ENCODE measurements at places on chromosomes 7 and 10. TPM values are rescaled to one million over a fixed set of nuclear protein-coding genes. Genes with fewer than 3 reads are reported as not detected.

The OPN1SW gene
- not detected for total RNA-seq

The YAE1 gene
- 13.0 TPM for total RNA-seq

DNA sequence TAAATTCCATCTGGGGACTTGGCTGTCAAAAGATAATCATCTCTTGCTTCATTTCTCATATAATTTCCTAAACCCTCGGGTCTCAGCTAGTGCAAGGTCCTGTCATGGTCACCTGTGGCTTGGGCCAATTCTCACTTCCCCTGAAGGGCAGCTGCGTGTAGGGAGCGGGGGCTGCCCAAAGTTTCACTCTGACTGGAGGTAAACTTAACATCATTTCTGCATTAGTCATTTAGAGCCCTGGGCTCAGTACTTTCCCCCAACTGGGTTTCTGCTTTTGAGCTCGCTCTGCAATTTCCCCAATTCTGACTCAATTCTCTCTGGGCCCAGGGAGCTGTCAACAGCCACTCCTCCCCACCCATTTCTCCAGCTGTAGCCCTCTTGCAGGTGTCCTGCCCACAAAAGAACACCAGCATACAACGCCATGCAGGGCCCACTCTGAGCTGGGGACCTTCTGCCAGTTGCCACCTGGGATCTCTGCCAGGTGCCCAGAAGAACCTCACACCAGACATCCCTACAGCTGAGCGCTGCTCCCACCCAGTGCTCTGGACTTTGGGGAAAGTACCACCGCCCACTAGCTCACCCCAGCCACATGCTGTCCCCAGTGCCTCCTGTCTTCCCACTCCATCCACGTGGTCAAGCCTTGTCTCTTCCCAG lies 37.9 kb downstream of the VOPP1 start:
- no peak for DNase-seq

- DNase-seq, result no peak
These were observed 89.6 kb downstream of the PRKAG2 start for GRCh38 chr7:151787348-151787747.

GRCh38 chr10:47247148-47248059 lies 52.6 kb upstream of the GDF10 start:
- DNase-seq, result no peak

DNA sequence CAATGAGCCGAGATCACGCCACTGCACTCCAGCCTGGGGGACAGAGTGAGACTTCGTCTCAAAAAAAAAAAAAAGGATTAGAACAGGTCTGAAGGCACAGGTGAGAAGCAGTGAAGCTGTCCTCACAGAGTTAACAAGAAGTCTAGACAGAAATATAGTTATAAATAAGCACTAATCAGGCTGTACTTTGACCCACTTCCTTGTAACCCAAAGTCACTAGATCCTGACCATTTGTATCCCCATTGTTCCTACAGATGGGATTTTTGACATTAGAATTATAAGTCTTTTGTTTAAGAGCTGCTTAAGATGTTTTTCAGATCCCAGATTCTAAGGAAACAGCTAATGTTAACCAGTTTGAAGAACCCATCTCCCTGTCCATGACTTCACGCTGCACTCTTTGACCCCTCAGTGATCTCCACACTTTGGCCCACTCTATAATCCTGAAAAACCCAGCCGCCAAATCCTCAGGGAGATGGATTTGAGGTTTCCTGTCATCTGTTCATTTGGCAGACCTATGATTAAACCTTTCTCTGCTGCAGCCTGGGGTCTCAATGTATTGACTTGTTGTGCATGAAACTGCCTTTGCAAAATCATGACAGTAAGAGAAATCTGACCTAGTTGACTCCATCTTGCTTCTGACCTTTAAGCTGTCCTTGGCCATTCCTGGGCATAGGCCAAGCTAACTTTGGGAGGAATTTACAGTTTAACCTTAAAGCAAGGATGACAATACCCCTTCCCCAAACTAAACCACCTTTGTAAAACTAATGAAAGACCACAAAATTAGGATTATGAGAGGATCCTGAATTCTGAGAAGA lies 11.4 kb downstream of the SSMEM1 start:
- no peak for DNase-seq

DNA sequence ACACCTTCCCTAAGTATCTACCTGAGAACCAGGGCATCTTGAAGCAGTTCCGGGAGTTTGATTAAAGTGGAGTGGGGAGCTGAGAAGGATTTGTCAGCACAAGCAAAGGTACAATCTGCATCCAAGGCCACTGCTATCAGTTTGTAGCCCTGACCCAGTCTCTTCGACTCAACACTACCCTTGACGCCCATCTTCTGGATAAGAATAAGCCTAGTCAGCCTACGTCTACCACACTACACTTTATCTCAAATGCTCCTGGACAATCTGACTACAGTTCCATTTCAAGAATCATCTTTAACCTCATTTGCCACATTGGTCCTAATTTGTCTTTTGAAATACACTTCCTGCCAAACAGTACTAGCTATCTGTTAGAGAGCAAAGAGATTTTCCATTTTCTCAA lies 134.1 kb upstream of the C1GALT1 start:
- DNase-seq, result no peak

DNA sequence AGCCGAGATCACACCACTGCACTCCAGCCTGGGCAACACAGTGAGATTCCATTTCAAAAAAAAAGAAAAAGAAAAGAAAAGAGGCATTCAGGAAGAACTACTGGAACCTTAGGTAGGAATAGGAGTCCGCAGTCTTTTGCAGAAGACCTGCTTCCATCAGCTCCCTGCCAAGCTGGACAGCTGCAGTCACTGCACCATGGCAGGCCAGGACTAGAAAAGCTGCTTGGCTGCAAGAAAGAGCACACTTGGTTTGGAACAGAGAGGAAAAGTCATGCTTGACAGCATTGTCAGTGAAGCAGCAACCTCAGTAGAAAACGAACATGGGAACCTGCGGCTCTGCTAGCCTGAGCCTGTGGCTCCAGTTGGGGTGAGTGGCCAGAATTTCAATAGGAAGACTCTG lies 104.3 kb downstream of the MARCHF5 start:
- no peak for DNase-seq

DNA sequence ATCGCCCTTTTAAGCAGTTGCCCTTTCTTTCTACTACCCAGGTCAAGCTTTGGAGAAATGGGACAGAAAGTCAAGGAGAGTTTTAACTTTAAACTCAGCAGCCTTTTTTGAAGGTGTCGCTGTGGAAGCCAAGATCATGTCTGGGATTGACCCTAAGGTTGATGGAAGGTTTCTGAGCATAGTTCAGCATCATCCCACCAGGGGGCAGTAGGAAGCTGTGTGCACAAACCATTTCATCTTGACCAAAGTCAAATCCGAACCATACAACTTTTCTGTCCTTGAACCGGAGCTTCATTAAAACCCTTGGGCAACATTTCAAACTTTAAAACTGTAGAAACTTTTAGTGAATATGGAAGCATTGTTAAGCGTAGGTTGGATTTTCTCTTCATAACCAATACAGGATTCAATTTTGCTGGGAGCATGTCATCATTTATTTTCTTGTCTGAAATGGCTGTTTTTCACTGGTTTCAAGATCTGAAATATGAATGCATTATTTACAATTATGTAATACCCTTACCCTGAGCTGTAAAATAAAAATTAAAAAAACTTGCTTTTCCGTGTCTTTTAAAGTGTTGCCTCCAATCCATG lies 214.4 kb upstream of the KIAA1217 start:
- DNase-seq, result peak; percentile 36

DNA sequence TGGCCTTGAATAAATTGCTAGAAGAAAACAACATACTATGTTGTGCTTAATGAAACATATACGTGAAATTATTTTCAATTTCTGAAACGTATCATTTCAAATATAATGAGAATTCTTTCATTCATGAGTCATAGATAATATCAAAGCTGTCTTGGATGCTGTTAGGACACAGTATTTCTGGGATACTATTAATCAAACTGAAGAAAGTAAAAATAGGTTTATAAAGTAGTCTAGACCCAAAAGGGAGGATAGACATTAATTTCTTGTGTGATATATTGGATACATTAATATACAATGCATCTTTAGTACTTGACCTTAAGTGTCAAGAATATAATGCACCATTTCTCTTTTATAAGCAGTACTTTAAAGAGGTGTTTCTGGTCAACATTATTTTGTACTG lies 89.7 kb downstream of the CNTNAP2 start:
- DNase-seq, result no peak

DNA sequence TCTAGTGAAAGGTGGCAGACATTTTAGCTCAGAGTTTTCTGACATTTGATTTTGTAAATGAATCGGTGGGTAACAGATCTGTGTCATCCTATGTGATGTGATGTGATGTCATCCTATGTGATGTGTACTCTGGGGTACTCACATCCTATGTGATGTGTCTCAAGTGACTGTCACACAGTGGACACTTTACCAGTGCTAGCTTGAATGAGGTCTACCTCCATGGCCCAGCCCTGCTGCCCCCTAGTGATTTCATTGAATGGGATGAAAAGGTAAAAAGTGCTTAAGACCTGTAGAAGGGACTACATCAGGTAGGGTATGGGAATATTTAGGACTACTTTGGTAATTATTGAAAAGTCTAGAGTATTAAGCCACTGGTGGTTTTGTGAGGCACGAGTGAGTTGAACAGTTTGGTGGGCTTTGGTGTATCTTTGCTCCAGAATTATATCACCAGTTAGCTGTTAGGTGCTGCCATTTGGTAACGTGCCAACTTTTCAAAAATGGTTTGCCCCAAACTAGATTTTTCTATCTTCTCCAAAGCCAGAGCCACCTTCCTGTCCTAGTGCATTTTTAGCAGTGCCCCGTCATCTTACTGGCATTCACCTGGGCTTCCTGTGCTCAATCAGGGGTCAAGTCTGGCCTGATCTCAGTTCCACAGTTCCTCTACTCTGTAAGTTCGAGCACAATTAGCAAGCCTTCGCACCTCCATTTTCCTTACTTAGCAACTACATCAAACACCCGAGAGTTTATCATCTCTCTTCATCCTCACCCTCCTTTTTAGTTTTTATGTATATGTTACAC lies 9.7 kb downstream of the EIF4H start:
- DNase-seq, result no peak

GRCh38 chr7:137005873-137006272 lies 137.4 kb downstream of the CHRM2 start:
- no peak for DNase-seq

DNA sequence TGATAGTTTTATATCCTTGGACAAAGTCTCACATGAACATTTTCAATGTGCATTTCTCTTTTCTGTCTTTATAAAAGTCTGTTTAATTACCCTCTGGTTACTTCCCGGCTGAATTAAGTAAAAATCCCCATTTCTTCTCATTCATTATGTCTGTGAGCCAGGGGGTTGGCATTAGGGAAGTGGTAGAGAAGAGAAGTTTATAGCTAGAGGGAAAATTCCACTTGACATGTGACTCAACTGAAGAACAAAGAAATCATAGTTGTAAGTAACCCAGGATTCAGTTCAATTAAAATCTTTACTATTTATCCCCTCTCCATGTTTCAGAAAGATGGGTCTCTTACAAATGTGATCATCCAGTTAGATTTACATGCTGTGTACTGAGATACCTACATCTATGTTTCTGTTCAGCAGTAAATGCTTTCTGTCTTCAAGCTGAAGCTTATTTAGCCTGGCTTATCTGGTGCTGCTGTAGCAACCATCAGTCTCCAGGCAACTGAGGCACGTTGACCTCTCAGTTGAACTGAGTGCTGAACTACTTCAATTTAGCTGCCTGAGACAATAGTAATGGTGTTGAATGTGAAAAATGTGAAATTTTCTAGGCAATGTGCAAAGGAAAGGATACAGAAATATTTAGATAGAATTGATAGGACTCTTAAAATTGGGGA lies 181.6 kb downstream of the MLLT10 start:
- DNase-seq, result no peak
